ENCODE measurements at places on chromosomes 16 and 17.

DNA sequence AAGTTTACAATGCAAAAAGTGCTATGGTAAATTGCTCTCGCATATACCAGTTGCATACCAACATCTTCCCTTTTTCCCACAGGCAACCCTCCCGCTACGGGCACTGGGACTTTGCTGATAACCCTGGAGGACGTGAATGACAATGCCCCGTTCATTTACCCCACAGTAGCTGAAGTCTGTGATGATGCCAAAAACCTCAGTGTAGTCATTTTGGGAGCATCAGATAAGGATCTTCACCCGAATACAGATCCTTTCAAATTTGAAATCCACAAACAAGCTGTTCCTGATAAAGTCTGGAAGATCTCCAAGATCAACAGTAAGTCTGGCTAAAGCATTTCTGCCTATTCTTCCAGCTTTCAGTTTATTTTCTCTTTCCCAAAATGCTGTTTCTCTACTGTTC is 27.9 kb upstream of the HSBP1 start:
- DNase-seq = peak; percentile 58

- DNase-seq = no peak
Measured at GRCh38 chr16:50631985-50632576, 49.0 kb downstream of the SNX20 start.

DNA sequence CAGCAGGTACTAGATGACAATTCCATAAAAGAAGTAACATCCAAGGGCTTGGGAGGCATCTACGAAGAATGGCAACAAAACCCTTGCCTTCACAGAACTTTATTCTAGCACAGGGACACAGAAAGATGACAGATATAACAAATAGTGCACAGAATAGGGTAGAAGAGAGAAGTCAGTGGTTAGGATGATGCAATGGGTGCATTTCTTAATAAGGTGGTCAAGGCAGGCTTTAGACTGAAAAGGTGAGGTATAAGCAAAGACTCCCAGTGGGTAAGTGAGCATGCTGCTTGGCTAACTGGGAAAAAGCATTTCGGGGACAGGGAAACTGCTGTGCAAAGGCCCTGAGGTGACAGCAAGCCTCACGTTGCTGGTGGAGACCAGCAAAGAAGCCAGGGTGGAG is 175.9 kb downstream of the XYLT1 start:
- DNase-seq = no peak

GRCh38 chr17:64331931-64332493 is 58.6 kb downstream of the PECAM1 start:
- no peak for DNase-seq

- DNase-seq = no peak
Measured at GRCh38 chr16:87047221-87048037, 269.8 kb downstream of the C16orf95 start.

DNA sequence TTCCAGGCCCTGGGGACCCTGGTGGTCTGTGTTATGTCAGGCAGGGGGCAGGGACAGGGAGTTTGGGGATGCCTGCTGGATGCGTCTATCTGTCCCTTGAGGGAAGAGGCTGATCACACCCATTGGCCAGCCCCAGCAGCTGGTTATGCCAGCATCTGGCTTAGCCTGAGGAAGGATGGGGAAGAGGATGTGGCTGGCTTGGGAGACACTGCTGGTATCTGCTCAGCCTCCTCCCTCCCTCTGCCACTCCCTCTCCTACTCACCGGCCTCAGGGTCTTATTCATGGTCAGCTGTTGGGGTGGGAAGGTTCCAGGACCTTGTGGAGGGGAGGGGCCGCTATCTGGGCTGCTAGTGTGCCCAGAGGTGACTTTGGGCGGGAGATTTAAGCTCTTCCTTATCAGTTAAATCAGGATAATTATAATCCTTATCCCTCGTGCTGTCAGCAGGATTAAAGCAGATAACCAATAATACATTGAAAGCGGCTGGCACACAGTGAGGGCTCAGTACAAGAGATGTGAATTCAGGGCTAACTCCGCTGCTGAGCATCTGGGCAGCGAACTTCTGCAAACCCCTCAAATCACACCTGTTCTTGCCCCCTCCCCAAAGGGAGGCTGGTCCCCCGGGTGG is 36.0 kb upstream of the MLKL start:
- DNase-seq = no peak

DNA sequence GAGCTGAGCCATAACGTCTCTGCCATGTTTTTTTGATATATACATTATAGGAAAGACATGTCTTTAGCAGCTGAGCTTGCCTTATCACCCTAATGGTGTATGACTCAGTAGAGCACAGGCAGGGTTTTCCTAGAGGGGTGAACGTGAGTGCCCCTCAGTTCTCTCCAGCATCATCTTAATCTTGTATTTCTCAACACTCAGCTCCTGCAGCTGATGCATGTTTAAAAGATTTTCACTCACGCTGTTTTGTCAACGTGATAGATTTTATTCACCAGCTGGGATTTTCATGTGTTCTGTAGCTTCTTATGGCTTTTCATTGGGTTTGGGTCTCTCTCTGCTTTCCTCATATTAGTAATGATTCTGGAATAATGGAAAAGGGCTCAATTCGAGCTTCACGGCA is 186.0 kb upstream of the PMFBP1 start:
- DNase-seq = no peak

DNA sequence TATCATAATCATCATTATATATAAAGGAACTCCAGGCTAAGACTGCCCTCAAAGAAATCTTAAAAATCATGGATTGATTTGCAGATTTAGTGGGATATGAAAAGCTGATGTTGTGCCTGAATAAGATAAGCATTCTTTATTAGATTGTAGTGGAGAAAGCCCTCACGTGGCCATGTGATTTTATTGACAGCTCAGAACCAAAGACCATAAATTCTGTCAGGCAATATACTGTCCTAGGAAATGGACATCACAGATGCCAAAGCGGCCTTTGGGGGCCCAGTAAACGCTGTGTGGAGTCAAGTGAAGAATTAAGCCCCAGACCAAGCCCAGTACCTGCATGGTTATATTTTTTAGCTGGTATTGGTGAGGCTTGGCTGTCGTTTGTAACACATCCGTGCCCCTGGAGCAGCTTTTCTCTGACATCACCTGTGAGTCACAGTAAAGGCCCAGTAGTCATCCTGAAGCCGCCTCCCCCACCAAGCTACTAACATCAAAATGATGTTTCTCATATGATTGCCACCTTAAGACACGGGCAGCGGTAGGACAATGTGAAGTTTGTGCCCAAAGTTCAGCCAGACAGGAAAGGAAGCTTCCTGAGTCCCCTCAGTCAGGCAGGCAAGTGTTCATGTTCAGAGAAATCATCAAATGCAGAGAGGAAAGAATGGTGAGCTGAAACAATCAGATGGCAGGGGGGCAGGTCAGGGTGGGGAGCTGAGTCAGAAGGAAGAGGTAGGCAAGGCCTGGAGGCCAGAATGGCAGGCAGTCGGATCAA is 209.4 kb downstream of the IRX3 start:
- peak; percentile 84 for DNase-seq

DNA sequence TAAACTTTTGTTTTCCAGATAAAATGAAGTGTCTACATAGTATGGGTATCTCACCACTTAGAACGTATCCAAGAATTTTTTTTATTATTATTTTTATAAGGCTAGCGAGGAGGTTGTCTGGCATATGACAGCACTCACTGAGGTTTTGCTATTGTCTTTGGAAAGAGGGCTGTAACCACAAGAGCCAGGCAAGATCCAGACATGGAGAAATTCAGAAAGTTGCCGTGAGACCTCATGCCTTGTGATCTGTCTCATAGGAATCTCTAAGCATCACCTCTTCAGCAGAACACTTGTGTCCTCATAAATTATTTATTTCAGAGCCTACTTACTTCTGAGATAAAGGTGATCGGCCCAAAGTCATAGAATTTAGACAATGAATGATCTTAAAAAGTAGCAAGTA is 410.8 kb downstream of the CDH11 start:
- peak; percentile 89 for DNase-seq

DNA sequence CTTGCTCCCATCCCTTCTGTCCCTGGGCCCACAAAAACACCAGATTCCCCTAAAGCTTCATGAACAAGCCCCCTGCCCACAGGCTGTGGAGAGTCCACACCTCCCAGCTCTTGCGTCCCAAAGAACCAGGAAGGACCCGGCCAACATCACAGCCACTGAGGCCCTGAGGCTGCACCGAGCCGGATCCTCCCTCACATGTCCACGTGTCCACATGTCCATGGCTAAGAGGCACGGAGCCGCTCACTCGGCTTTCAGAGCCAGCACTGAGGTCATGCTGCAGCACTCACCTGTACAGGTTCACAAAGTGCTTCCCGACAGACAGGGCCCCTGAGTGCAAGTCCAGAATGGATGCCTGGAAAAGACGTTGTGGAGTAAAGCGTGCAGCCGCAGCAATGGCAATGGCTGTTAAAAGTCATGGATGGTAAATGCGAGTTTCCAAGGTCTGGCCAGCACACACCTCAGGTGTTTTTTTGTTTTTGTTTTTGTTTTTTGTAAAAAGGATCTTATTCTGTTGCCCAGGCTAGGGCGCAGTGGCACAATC is 11.9 kb upstream of the HEXD start:
- DNase-seq = no peak

DNA sequence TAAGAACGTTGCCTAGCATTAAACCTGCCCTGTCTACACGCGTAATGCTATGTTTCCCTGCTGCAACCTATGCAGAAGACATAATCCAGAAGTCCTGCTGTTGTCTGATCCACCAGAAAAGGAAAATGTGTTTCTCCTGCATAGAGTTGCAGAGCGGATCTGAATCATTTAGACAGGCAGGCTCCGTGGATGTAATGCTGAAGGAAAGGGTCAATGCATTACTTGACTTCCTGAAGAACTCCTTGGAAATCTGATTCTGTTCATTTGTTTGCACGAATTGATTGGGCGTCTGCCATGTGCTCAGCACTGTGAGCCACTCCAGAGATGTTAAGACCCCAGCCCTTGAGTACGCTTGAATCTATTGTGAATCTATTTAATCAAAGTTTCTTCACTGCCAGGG is 83.4 kb downstream of the FOXL1 start:
- DNase-seq = peak; percentile 54
